ENCODE measurements at places on chromosomes 6 and 20.

DNA sequence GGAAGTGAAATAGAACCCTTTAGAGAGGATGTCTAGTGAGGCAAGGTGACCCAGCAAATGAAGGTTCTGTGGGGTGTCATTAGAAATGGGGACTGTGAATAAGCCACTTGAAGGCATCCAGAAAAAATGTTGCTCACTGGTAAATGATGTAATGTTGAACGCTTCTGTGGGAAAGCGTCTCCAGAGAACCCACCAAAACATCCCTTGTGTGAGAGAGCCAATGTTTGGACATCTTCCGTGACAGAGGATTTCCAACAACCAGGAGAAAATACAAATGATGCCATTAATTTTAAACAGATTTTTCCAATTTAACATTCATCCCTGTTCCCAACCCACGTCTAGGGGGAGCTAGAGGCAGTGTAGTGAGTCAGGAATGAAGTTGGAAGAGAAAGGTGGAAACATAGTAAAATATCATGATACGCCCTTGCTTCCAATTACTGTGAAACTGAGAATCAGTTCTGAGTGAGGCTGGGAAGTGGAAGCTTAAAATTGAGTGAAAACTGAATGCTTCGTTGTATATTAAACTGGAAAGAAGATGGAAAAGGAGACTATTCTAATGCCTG, 584.2 kb downstream of the CD109 start:
- no peak for DNase-seq

GRCh38 chr20:42924215-42924614, 265.5 kb downstream of the PTPRT start:
- DNase-seq = no peak

DNA sequence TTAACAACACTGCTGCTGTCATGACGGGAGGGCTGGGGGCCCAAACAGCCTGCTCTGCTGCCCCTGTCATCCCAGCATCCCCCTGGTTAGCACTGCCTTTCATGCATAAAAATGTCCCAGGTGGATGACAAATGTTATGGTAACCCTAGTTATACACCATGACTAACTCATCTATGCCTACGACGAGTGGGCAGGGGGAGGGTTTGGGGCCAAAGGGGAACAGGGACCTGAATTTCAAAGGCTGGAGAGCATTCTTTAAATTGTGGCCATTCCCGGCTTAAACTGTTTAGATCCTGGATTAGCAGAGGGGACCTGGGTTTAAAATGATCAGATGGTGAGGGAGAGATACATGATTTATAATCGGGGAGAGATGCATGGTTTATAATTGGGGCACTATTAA, 24.4 kb downstream of the GNAS-AS1 start:
- DNase-seq = no peak

- DNase-seq = no peak
These were observed 112.8 kb downstream of the TBX18 start for GRCh38 chr6:84651583-84651982.

DNA sequence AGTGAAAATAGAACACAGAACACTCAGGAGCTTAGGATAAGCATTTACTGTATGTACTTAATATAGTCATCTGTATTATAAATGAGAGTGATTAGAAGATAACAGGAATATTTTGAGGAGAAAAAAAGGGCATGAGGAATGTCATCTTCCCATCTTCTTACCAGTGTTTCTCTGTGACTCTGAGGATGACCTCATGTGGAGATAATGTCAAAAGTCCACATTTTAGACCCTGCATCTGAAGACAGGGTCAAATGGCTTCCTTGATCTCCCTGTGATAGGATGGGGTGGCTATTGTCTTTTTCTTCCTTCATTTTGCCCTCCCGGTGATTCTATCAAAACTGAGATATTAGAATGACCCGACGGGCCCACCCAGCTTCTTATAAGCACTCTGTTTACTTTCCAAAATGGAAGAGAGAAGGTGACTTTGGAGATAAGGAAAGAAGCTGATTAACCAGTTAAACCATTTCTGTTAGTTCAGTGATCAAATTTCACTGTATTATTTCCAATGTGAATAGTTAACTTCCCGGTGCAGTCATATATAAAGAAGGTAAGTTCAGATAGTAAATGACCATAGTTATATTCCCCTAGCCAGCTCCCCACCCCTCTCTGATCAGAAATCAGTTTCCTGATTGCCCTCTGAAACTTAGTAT, 115.7 kb upstream of the SALL4 start:
- no peak for DNase-seq

GRCh38 chr6:101116337-101116736, 235.2 kb upstream of the ASCC3 start:
- no peak for DNase-seq

GRCh38 chr6:159134701-159135364, 34.4 kb upstream of the FNDC1 start:
- DNase-seq = peak; percentile 26

GRCh38 chr6:24761193-24761835, 13.4 kb upstream of the GMNN start:
- peak; percentile 23 for DNase-seq

- no peak for DNase-seq
These were observed 94.0 kb upstream of the MCHR2 start for GRCh38 chr6:100088009-100088408.

DNA sequence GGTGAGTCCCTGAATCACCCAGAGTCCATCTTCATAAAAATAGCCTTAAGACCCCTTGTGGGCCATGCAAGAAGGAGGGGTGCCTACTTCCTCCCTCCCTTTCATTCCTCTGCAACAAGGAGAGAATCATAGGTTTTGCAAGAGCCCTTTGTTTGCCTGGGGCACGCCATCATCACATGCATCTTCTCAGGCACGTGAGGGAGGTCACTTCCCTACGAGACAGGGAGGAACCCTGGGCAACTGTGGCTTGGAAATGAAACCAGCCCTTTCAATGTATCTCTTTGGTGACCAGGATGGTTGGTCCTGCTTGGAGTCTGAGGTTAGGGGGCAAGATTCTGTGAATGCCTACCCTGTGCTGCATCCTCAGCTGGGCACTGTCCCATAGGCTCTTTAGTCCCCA, 194.8 kb downstream of the MAFB start:
- DNase-seq = no peak

- no peak for DNase-seq
These were observed 31.5 kb downstream of the SNX5 start for GRCh38 chr20:17936761-17937732.

GRCh38 chr20:45459606-45460005, 9.9 kb upstream of the WFDC2 start:
- no peak for DNase-seq

- no peak for DNase-seq
These were observed 70.4 kb upstream of the XRN2 start for GRCh38 chr20:21232546-21233280.

- DNase-seq = no peak
These were observed 119.6 kb upstream of the EDN1 start for GRCh38 chr6:12170351-12171092.

DNA sequence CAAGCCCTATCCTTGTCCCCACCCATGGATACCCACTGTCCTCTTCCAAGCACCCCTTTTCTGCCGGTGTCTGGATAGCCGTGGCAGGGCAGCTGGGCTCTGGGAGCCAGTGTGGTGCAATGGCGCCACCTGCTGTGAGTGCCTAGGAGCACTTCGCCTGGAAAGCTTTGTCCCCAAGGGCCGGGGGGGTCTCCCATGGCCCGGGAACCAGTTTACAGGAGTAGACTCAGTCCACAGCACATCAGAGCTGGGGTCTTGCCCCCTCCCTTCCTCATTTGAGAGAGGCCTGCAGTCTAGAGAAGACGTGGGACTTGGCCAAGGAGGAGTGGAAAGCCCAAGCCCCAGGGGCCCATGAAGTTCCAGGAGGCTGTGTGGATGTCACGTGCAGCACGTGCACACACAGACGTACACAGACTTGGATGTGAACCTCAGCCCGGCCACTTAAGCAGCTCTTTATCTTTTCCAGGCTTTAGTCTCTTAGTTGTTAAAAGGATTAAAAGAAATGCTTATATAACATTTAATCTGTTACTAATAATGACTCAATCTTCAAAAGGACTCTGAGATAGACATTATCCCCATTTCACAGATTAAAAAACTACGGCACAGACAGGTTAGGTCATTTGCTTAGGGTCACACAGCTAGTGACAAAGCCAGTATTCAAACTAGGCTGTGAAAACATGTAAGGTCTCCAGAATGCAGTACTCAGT, 40.9 kb upstream of the CDH22 start:
- peak; percentile 69 for DNase-seq

- no peak for DNase-seq
These were observed 56.1 kb downstream of the ADAT2 start for GRCh38 chr6:143394389-143394788.

DNA sequence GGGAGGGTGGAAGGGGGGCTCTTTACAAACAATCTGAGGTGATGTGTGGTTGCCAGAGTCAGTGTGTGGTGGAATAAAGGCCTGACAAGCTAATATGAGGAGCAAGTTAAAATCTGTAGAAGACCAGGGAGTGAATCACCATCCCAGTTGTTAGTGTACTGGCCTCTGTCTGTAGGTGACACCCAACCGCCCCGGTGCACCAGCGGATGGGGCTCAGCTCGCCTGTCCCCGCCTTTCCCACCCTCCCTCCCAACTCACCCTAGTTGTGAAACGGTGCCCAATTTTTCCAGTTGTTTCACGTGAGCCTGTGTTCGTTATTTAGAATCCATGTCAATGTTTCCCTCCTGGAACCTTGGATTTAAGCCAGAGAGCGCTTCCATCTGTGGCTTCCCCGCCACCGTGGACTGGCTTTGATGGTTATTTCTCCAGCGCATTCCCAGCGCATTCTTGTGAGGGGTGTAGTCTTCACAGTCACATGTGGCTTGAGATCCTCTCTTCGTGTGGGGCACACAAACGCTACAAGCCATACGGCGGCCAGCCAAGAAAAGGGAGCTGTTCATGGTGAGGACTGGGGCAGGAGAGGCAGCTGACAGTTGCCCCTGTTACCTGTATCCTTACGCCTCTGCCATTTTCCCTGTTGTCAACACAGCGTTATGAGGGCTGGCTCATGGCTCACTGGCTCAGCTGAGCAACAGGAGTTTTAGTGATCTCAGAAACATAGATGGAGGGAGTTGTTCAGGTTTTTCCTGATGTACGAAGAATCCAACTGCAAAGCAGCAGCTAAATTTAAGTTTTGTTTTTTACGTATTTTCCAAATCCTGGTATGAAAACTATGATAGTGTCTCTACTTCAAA, 137.6 kb downstream of the ZDHHC14 start:
- no peak for DNase-seq

- DNase-seq = peak; percentile 19
These were observed 237.5 kb downstream of the CD83 start for GRCh38 chr6:14354919-14355572.

DNA sequence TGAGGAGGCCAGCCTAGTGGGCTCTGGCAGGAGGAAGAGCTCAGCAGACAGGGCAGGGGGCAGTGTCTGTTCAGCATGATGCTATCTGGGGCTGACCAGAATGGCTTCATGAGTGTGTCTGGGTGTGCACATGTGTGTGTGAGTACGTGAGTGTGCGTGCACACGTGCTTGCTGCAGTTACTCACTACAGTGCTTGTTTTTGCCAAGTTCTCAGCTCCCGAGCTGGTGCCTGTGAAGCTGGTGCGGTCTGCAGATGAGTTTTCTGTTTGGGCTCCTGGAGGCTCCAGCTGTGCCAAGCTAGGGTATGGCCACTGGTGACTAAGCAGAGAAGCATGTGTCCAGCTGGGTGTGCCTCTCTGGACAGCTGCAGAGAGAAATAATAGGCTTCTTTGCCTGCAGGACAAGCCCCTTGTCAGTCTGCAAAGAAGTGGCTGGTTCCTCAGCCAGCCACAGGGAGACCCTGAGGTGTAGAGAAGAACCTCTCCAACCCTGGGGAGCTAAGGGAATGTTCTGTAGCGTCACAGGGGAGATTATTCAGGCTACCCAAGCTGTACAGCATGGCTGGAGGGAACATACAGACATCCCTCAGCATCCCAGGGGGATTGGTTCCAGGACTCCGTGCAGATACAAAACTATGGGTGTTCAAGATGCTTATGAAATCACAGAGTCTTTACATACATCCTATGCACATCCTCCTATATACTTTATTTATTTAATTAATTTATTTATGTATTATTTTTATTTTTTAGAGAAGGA, 40.2 kb upstream of the FAM50B start:
- peak; percentile 82 for DNase-seq

DNA sequence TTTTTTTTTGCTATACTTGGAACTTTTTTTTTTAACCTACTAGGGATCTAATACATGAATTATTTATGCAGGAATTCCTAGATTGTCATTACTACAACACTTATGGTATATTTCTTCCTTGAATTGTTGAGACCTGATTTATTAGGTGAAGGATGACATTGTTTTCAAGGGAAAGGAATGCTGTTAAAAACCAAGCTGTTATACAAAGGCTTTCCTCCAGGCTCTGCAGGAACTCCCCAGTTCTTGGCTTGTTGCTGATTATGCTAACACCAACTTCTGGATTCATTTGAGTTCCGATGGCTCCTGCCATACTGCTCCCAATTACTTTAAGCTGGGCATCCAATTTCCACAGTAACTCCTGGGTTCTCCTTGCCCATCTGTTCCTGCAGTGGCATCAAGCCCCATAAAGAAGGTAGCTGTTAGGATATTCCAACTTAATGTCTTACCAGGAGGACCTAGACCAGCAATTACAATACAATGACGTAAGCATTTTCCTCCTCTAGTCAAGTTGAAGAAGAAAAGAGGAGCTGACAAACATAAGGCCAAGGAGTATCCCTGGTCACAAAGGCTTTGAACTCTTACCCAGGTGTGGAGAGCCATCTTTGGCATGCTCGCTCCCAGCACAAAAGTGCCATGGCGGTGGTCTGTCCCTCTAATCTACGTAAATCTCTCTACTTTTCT, 215.9 kb upstream of the AGPAT4 start:
- no peak for DNase-seq

GRCh38 chr6:144793744-144794143, 508.6 kb downstream of the UTRN start:
- DNase-seq = no peak

- DNase-seq = no peak
These were observed 11.8 kb upstream of the AP5S1 start for GRCh38 chr20:3808544-3808943.

DNA sequence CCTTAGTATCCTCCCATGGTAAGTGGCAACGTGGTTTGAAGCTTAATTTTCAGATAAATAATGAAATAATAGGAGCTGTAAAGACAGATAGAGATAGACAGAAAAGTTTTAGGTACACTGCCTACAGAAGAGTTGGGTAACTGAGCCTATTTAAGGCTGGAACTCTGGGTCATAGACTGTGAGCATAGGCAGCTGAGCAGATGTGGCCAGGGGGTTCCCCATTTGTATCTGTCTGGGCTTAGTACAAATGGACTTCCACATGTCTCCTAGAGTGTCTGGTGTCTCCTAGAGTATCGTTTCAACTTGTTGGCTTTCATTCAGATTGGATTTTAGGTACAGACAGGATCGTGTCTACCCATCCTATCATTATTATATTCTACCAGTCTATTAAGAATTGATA, 649.8 kb downstream of the DHX35 start:
- DNase-seq = no peak

DNA sequence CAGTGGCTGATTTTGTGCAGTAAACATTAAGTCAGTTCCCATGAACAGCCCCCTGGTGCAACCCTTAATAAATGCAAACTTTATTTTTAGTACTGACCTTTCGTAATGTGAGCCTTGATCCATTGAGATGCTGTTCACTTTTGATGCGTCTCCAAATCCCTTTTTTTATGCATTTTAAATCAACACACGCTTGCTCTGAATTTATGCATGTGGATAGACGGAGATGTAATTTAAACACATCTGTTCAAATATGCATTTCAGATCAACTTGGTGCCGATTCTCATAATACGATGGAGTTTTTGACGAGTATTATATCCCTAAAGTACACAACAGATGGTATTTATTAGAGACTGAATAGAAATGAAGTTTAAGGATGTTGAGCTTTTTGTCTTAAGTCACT, 505.7 kb downstream of the CDKAL1 start:
- no peak for DNase-seq

GRCh38 chr6:81486234-81486633, 266.2 kb downstream of the TENT5A start:
- DNase-seq = no peak

GRCh38 chr20:56207656-56208055, 40.9 kb upstream of the MC3R start:
- no peak for DNase-seq
